Right forelimb (tissue), 1 donor: ENCODE measurements at places on chromosomes 13 and 19.

- no peak for DNase-seq
Measured at GRCh38 chr13:99374169-99374991, 67.2 kb upstream of the GPR183 start.

- no peak for DNase-seq
Measured at GRCh38 chr13:30608364-30608763, 9.4 kb upstream of the USPL1 start.

DNA sequence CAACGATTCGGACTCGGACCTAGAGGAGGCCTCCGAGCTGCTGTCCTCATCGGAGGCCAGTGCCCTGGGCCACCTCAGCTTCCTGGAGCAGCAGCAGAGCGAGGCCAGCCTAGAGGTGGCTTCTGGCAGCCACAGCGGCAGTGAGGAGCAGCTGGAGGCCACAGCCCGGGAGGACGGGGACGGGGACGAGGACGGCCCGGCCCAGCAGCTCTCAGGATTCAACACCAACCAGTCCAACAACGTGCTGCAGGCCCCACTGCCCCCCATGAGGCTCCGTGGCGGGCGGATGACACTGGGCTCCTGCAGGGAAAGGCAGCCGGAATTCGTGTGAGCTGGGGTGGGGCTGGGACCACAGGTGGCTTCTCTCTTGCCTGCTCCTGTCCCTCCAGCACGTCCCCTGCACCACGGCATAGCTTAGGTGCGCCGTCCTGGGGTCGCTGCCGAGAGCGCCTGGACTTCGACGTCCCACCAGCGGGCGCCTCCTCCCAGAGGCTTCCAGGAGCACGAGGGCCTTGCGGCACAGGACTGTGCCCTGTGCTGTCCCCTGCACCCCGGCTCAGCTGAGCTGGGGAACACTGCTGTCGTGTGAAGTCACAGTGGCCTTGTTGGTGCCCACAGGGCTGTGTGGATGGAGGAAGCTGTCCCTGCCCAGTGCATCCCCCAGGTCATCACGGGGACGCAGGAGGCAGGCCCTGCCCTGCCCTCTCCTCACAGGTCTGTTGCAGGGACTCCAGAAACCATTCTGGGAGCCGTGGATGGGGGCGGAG is 9.3 kb downstream of the POLR2E start:
- no peak for DNase-seq

- DNase-seq = peak; percentile 70
Measured at GRCh38 chr19:49387936-49388372, at the start of gene KASH5. KASH5 (plus strand) TSS chr19:49388249; CDS start chr19:49390884, 2,635 bp downstream.

DNA sequence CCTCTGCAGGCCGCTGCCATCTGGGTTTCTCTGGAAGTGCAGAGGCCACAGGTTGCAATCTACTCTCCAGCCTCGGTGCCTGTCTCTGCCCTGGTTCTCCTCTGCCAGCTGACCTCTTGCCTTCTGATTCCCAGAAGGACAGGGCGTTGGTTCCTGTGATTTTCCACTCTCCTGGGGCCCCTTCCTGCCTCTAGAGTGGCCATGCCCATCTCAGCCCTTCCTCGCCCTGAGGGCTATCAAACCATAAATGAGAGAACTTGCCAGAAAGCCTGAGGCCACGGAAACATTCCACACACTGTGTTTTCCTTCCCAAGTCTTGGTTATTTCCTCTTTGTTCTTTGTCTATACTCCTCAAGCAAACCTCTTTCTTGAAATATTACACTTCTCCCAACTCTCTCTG is 146.2 kb downstream of the SHISA2 start:
- DNase-seq = no peak
